GOT3 (cell line): ENCODE measurements at places on chromosomes 13 and 19.

- DNase-seq = no peak
These were observed 5.0 kb downstream of the PAK4 start for GRCh38 chr19:39130337-39131254.

DNA sequence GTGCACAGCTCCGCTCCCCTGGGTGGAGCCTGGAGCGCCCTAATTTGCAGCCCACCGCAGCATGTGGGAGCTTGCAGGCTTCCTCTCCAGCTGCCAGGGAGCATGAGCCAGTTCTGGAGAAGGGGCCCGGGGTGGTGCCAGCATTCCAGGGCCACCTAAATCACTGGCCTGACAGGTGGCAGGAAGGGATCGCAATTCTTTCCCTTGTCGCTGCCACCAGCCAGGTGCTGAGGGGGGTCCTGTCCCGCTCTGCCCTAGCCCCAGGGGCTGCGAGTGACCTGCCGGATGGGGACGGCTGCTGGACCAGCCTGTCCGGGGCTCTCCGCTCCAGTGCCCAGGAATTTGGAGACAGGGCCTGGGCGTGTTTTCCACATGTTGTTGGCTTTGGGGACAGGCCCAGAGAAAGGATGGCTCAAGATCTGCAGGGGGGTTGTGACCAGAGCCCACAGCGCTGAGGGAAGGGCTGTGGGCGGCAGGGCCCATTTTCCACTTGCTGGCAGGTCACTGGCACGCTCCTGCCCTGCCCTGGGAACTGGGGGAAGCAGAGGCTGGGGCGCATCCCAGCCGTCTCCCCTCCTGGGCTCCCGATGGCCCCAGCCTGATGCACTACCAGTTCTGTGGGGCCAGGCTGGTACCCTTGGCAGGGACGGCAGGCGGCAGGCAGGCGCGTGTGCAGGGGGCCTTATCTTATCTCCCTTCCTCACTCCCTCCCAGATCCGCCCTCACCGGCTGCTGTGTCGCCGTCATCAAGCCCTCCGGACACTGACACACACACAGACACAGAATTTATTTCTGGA is 9.5 kb downstream of the NDUFA11 start:
- no peak for DNase-seq

DNA sequence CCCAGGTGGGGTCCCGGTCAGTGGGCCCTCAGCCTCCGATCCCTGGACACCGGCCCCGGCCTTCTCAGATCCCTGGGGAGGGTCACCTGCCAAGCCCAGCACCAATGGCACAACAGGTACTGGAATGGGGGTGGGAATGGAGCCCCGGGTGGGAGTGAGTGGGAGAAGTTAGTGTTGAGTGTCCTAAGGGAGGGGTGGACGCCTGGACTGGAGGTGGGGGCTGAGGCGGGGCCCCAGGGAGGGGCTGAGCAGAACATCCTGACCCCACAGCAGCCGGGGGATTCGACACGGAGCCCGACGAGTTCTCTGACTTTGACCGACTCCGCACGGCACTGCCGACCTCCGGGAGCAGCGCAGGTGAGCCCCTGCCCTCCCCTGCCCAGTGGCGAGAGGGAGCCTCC is 17.7 kb downstream of the EPN1 start:
- DNase-seq = no peak

GRCh38 chr19:3370728-3371591 is 4.6 kb downstream of the NFIC start:
- DNase-seq = no peak

DNA sequence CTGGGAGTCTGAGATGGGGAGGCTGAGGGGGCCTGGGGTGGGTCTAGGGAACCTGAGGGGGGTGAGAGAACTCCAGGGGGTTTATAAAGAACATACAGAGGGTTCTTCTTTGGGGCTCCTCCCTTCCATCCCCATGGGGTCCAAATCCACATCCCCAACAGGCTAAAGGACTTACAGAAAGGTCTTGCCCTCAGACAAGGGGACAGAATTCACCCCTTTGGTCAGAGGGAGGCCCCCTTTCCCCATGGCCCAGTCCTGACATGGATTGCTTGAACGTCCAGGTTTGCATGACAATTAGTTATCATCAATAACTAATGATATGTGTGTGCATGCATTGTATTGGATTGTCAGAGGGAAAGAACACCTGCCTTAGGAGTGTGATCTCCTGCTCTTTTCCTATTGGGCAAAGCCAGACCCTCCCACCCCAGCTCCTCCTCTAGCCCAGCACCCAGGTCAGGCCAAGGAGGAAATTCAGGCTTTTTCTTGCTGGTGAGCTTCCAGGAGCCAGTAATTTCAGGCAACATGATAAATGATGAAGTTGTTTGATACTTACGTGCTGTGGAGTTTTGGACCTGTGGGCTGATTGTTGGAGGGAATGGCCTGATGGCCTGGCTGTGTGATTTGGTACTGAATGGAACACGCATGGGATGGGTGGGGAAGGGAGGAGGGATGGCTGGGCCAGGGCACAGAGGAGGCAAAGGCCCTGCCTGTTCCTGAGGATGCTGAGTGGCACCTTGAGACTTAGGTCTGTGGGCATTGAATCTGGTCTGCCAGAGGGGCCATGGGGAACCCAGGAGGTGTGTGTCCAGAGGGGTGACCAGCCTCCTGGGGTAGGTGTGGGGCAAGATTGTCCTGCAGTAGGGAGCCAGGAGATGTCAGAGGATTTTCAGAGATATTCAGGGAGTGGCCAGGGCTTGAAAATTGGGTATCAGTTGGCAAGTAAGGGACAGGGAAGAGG is 1.1 kb downstream of the KLHL26 start:
- no peak for DNase-seq

DNA sequence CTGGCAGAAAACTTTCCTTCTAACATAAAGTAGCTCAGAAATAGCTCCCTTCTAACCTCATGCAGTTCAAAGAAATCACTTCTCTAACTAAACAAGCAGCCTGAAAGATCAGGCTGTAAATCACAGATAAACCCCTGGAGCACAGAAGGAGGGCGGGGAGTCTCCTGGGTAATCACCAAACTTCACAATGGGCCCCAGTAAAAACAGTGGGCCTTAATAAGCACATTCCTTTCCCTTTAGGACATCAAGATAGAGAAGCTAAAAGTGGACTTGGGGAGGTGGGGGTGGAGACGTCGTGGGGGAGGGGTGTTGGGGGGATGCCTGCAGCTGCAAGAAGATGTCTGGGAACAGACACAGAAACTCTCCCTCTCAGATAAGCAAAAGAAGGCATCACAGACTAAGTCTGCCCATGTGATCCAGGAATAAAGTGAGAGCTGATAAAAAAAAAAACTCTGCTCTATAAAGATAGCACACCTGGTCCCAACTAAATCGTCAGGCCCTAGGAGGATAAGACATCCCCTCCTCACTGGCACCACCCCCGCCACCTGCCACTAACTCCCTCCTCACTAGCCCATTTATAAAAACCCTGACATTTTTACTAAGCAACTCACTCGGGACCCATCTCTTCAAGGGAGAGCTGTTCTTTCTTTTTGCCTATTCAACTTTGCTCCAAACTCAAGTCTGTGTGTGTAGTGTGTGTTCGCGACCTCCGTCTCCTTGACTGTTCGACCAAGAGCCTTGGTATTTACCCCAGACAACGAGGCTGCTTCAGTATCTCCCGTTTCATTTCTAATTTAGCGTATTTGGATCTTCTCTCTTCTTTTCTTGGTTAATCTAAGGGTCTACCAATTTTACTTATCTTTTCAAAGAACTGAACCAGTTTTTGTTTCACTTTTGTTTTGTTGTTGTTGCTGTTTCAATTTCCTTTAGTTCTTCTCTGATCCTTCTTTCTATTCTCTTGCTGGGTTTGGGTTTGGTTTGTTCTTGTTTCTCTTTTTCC is 31.7 kb downstream of the DNAJC15 start:
- no peak for DNase-seq

GRCh38 chr19:45162608-45163143 is 1.9 kb upstream of the NKPD1 start:
- DNase-seq = no peak

DNA sequence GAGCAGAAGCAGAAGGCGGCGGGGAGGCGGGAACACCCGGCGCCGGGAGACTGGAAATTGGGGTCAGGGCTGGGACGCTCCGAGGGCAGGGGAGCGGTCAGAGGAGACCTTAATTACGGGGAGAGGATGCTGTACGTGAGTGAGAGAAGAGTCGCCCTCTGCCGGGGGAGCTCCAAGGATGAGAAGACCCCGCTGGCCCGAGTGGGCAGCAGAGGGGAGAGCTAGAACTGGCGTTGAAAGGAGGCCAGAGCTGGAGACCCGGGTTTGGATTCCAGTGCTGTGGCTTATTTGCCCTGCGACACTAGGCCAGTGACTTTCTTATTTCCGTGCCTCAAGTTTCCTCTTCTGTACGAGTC is 536 bp downstream of the FAM32A start:
- DNase-seq = no peak

GRCh38 chr19:49335784-49336481 is 727 bp downstream of the CD37 start:
- no peak for DNase-seq

DNA sequence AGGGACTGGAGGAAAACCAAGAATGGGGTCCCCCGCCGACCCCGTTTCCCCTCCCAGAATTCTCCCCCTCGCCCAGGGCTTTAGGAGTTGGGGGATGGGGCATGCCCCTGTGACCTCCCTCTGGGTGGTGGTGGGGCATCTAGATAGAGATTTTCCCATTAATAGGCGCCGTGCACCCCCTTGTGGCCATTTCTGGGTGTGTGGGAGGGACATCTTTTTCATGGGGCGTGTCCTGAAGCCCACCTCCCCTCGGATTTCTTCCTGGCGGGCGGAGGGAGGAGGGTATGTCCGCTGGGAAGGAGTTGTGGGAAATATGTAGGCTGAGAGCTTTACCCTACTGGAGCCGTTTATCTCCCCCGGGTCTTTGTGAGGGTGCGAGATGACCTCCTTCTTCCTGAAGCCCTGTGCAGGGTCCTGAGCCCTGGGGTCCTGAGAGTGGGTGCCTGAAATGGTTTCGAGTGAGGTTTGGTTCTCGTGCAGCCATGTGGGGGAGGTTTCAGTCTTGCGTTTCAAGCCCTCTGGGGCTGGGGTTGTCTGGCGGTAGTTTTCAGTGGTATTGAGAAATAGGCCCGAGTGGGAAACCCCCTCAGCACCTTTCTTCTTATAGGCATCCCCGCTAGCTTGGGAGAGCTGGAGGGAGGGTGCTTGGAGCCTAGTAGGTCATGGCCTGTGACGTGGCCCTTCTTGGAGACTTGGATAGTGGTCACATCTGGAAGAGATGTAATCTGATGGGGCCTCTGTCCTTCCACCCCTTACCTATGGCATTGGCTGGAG is 1.0 kb downstream of the PRMT1 start:
- peak; percentile 40 for DNase-seq

DNA sequence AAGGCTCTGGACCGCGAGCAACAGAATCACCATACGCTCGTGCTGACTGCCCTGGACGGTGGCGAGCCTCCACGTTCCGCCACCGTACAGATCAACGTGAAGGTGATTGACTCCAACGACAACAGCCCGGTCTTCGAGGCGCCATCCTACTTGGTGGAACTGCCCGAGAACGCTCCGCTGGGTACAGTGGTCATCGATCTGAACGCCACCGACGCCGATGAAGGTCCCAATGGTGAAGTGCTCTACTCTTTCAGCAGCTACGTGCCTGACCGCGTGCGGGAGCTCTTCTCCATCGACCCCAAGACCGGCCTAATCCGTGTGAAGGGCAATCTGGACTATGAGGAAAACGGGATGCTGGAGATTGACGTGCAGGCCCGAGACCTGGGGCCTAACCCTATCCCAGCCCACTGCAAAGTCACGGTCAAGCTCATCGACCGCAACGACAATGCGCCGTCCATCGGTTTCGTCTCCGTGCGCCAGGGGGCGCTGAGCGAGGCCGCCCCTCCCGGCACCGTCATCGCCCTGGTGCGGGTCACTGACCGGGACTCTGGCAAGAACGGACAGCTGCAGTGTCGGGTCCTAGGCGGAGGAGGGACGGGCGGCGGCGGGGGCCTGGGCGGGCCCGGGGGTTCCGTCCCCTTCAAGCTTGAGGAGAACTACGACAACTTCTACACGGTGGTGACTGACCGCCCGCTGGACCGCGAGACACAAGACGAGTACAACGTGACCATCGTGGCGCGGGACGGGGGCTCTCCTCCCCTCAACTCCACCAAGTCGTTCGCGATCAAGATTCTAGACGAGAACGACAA is 1.8 kb downstream of the PCDH17 start:
- DNase-seq = no peak

GRCh38 chr13:95918860-95919259 is 134.3 kb downstream of the UGGT2 start:
- DNase-seq = no peak

- no peak for DNase-seq
These were observed 4.1 kb downstream of the DLL3 start for GRCh38 chr19:39502640-39503417.

GRCh38 chr19:4868286-4868834 is 893 bp upstream of the PLIN3 start:
- DNase-seq = no peak

GRCh38 chr19:33557196-33557595 is 35.6 kb upstream of the PEPD start:
- DNase-seq = no peak

DNA sequence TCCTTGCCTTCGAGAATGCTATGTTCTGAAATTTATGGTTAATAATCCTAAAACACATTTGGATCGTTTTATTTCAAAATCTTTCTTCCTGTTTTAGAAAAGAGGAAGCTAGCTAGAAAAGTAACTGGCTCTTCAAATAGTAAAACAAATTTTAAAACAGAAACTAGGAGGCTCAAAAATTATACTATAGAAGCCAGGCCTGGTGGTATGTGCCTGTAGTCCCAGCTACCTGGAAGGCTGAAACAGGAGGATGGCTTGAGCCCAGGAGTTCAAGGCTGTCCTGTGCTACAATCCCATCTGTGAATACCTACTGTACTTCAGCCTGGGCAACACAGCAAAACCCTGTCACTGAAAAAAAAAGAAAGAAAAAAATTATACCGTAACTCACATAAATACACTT is 57.9 kb downstream of the ELF1 start:
- DNase-seq = no peak

- no peak for DNase-seq
These were observed 360.5 kb downstream of the LIG4 start for GRCh38 chr13:107854880-107855279.

DNA sequence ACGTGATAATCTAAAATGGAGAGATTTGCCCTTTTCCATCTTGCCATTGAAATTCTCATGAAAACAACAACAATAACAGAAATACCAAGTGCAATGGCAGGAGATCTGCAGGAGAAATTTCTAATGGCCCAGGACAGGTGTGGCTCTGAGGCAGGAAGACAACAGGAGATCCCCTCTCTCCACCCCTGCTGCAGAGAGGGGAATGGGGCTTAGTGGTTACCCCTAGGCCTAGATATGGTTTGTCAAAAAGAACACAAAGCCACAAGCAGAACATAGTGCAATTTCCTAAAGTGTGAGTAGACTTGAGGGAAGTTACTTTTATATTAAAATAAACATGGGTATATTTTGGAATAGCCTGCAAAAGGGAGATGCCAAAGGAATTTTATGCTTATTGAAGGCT is 369.5 kb downstream of the KCNRG start:
- DNase-seq = no peak

GRCh38 chr19:47704656-47705055 is 8.6 kb upstream of the EHD2 start:
- no peak for DNase-seq
